Chondrocyte (in vitro differentiated cells): ENCODE measurements at places on chromosomes 7 and 10. TPM values are rescaled to one million over a fixed set of nuclear protein-coding genes. Genes with fewer than 3 reads are reported as not detected.

The VSTM2A gene
- not detected in 3 replicates for total RNA-seq

GRCh38 chr7:83038787-83039186 is 123.9 kb downstream of the PCLO start:
- no peak for DNase-seq
- H3K36me3 ChIP-seq: no peaks in the 10 kb centered on the region
- H3K4me1 ChIP-seq: no peaks in the 10 kb centered on the region
- H3K27ac ChIP-seq: no peak overlapping the region
- H3K4me3 ChIP-seq: no peak overlapping the region

DNA sequence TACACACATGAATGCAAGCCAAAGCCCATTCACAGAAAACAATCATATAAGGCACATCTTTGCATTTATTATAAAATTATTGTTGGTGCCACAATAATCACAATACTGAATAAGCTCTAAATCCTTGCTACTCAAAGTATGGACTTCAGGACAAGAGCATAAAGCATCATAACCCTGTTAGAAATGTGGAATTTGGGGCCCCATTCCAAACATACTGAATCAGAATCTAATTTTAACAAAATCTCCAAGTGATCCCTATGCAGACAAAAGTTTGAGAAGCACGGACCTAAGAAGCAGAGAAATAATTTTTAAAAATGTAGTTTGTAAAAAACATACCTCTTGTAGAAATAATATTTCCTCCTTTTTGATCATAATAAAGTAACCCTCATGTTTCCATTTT is 199.2 kb downstream of the IMMP2L start:
- H3K4me1 ChIP-seq: peaks cover 38% of the 10 kb centered on the region
- no peak overlapping the region for H3K4me3 ChIP-seq
- H3K27me3 ChIP-seq: no peaks in the 10 kb centered on the region
- H3K36me3 ChIP-seq: no peaks in the 10 kb centered on the region

GRCh38 chr10:92880233-92880861 is 32.0 kb downstream of the EXOC6 start:
- no peak overlapping the region for H3K27ac ChIP-seq
- no peak overlapping the region for H3K4me3 ChIP-seq
- no peak for DNase-seq
